Globus pallidus (tissue), 1 donor: ENCODE measurements at places on chromosomes 3 and 15.

GRCh38 chr15:52728899-52729298, 49.7 kb upstream of the ATOSA start:
- no peak for DNase-seq

DNA sequence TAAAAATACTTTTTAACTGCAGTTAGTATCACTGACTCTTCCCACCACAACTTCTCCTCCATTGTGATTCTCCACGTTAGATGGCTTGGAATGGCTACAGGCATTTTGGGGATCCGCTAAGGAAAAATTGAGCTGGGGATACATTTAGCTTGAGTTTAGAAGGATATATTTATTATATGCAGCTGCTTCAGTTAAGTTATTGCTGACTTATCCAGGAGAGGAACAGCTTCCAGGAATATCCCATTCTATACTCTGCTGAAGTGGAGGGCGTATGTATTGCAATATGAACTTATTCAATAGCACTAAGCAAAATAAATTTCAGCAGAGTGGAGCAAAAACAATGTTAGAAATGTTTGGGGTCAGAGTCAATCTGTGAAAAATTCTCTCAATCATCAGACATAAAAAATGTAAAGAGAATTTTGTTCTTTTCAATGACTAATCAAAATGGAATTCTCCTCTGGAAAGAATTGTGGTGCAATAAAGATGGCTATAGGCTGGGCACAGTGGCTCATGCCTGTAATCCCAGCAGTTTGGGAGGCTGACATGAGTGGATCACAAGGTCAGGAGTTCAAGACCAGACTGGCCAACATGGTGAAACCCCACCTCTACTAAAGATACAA, 84.7 kb downstream of the NCEH1 start:
- no peak for DNase-seq

- no peak for DNase-seq
Observed at GRCh38 chr3:197335428-197336132, 37.2 kb upstream of the DLG1 start.

DNA sequence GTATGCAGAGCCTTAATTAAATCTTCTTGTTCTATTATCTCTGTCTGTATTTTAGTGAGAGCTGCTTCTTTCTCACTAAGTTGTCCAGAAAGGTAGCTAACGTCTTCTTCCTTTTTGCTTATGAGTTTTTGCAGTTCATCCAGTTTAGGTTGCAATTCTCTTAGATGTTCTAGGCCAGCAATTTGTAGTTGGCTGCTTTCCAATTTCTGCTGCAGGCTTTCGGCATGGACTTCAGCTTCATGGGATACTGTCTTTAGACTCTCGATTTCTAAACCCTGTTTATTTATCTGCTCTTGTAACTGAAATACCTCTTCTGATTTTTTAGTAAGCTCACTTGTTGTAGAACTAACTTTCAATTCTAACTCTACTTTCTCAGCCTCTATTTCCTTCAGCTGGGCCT, 35.5 kb upstream of the HCLS1 start:
- DNase-seq: no peak

DNA sequence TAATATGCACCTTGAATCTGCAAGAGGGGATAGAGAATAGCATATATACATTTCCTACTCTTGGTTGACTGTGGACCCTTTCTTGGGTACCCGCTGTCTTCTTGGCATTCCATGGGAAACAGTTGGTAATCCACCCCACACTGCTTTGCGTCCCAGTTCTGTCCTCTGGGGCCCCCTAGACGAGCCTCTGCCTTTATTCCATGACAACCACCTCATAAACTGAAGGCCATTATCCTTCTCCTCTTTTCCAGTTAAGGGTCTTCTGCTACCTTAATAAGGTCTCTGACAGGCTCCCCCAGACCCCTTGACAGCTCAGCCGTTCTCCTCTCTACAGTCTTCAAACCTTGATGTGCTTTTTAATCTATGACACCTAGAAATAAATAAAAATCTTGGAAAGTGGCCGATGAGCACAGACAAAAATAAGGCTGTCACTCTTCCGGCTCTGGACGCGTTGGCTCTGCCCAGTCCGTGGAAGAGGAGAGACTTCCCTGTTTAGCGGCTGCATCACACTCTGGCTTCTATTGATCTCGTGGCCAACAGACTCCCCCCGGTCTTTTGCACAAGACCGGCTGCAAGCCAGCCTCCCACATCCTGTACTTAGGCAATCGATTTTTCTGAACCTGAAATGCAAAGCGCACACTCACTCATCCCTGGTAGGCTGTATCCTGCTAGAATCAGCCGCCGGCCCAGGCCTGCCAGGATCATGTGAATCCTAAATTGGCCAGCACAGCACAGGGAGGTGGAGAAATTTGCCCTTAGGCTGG, 251.0 kb upstream of the TLE3 start:
- peak; percentile 54 for DNase-seq

- no peak for DNase-seq
Observed at GRCh38 chr3:149581681-149582370, 76.0 kb downstream of the WWTR1 start.

DNA sequence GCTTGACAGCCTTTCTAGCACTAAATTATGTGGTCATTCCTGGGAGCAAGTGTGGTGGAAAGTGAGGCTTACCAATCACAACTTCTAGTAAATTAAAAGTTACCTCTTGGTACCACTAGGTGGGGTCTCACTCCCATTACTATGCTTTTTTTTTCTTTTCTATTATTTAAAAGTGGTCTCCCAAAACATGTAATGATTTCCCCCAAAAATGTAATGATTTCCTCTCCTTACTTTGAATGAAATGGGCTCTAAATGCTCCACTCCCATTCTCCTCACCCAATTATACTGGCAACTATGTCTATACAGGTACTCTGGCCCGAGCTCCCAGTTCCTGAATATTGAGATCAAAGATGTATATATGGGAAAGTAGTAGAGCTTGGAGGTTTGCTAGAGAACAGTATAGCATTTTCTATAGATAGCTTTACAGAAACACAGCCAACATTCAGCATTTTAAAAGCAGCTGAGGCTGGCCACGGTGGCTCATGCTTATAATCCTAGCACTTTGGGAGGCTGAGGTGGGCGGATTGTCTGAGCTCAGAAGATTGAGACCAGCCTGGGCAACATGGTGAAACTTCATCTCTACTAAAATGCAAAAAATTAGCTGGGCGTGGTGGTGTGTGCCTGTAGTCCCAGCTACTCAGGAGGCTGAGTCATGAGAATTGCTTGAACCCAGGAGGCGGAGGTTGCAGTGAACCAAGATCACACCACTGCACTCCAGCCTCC, 70.9 kb downstream of the DCUN1D1 start:
- no peak for DNase-seq

GRCh38 chr3:177410730-177411129, 213.4 kb upstream of the TBL1XR1 start:
- no peak for DNase-seq

DNA sequence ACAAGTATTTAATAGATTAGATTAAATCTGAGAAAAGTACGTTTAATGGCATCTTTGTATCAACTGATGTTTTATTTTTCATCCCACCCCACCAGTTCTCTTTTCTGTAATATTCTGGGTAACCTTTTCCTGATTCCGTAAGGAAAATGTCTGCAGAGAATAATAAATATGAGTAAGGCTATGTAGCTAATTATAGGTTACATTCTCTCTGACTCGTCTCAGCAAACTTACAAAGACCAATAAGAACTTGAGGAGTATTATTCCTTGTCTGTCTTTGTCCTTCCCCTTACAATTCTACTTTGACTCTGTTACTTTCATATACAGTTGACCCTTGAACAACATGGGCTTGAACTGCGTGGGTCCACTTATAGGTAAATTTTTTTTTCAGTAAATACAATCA, 12.1 kb downstream of the SNAP23 start:
- no peak for DNase-seq

DNA sequence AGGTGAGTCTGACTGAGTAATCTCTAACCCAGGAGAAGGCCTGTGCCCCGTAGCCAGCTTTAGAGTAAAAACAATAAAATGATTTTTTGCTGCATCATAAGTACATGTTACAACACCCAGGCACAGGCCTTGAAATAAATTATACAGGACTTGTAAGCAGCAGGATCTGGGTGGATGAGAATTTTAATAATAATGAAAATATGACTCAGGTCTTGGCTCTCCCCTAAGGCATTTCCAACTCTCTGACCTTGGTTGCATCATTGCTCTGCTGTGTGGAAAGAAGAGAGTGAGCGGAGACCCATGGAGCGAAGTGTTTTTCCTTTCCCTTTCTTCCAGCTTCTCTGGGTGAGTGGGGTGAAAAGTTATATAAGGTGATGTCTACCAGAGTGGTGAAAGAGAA, 44.6 kb downstream of the EOMES start:
- DNase-seq: no peak

DNA sequence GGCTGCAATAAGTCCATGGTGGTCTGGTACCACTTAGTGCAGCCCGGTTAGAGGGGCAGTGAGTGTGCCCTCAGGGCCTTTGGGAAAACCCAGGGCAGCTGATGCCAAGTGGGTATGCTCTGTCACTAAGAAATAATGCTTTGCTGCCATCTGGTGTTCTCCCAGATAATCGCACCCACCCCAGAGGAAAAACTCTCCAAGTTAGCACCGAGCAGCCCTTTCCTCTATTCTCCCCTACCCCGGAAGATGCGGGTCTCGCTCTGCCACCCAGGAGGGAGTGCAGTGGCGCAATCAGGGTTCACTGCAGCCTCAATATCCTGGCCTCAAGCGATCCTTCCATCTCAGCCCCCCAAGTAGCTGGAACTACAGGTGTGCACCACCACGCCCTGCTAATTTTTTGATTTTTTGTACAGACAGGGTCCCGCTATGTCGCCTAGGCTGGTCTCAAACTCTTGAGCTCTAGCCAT, 21.3 kb upstream of the DAPK2 start:
- peak; percentile 65 for DNase-seq

DNA sequence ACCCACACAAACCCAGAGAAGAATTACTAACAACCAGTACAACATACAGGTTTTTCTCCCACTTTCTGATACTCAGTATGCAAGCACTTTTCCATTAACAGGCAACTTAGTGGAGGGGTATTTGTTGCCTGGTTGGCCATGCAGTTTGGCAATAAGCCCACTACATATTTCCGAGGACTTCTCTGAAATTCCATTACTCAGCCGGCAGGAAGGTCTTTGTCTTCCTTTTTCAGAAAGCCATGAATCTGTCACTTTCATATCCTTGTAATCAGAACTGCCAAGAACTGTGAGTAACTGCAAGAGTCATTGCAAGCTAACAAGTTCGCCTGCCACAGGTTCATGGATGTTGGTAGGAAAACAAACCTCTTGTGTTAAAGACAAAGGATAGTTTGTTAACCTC, 422.3 kb upstream of the ROBO1 start:
- no peak for DNase-seq
